Activated T-cell treated with anti-CD3 and anti-CD28 coated beads for 24 hours (primary cell): ENCODE measurements at places on chromosomes 12 and 14.

DNA sequence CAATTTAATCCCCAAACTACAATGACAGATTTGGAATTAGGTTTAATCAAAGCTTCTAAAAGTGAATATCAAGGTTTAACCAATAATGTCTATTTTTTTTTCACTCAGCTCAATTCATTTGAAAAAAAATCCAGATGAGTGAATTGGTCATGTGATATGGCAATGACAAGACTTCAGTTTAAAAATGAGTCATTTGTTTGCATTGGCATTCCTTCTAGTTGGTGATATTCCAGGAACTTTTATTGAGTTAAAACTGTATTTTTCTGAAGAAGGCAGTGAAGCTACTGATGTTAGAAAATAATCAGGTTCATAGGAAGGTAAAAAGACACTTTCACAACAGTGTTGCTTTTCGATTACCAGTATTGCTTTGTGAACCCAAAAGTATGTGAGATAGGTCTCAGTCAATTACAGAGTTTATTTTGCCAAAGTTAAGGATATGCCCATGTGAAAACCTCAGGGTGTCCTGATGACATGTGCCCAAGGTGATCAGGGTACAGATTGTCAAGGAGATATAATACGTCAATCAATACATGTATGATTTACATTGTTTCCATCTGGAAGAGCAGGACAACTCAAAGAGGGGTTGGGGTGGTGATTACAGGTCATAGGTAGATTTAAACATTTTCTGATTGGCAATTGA, 1214.9 kb downstream of the GALC start:
- DNase-seq: no peak

DNA sequence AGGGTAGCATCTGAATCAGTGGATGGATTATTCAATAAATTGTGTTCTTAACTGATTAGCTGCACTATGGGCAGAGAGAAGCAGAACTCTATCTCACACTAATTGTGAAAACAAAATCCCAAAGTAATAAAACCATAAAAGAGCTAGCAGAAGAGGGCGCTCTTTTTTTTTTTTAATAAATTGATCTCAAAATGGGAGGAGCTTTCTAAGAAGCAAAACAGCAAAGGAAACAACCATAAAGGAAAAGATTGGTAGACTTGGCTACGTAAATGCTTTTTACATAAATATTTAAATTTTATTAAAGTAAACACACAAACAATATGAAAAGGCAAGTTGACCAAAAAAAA, 1.5 kb upstream of the TM7SF3 start:
- no peak for DNase-seq

- DNase-seq: no peak
Observed at GRCh38 chr12:85273381-85274314, 6.4 kb upstream of the ALX1 start.

DNA sequence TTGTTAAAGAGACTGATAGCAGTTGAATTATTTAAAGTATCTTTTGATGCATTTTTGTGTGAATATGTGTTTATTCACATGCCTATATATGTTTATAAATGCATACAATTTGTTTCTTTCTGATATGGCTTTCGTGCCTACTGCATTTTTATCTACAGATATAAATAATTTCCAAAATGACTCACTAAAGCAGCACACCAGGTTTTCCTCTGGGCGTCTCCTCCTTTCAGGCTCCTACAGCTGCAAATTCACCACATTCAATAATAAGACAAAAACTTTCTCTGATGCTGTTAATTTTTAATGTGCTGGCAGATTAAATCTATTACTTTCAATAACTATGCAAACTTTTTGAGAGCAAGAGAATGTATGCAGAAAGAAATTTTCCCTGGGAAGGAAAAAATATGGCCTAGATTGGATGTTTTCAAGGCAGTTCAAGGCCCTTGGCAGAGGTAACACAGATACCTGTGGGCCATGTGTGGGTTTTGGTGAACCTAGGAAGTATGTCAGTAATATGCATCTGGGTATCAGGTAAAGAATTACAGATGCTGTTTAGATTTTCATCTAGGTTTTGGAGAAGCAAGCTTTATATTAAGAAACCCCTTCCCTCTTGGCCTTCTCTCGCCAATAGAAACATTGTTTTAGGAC, 381.8 kb downstream of the EGLN3 start:
- DNase-seq: no peak

- DNase-seq: no peak
Observed at GRCh38 chr12:52445876-52446275, 6.1 kb downstream of the KRT6B start.

- no peak for DNase-seq
Observed at GRCh38 chr12:61023231-61023630, 1237.0 kb upstream of the USP15 start.

DNA sequence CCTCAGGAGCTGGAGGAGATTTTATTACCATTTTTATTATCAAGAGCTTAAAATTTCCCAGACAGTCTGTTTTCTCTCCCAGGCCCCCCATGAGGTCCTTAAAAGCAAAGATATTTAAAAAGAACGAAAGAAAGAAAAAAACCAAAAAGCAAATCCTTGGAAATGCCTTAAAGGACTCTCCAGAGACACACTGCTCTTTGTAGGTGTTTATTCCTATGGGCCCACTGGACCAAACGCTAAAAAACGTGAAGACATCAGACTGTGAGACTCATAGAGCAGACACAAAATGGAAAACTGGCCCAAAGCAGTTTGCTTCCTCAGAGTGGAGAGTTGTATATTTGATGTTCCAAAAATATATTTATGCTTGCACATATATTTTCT, 1.2 kb upstream of the NID2 start:
- DNase-seq: no peak

DNA sequence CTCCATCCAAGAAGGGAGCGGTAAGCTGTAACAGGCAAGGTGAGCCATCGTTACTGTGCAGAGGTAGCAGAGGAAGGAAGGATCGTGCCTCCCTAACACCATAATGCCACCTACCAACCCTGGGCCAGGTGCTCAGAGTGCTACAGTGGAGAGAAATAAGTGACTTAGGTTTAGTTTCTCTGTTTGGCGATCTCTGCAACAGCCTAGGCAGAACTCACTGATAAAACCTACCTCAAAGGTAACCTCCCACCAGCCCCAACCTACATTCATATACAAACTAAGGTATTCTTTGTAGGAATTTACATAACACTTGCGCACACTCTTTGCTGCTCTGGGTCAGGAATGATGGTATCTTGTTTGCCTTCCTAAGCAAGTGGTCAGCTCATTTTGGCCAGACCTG, 93.4 kb upstream of the TMEM132D start:
- no peak for DNase-seq
